ENCODE measurements at places on chromosomes 1 and 21.
A peak's percentile ranks its signal among the peaks of the same experiment; 100 is the strongest.

- no peak for DNase-seq
Observed at GRCh38 chr1:209688746-209689234, 13.6 kb downstream of the G0S2 start.

- no peak for DNase-seq
Observed at GRCh38 chr1:231121533-231121932, 40.3 kb upstream of the TRIM67 start.

GRCh38 chr1:246801241-246802020 is 77.2 kb downstream of the SCCPDH start:
- peak; percentile 35 for DNase-seq

DNA sequence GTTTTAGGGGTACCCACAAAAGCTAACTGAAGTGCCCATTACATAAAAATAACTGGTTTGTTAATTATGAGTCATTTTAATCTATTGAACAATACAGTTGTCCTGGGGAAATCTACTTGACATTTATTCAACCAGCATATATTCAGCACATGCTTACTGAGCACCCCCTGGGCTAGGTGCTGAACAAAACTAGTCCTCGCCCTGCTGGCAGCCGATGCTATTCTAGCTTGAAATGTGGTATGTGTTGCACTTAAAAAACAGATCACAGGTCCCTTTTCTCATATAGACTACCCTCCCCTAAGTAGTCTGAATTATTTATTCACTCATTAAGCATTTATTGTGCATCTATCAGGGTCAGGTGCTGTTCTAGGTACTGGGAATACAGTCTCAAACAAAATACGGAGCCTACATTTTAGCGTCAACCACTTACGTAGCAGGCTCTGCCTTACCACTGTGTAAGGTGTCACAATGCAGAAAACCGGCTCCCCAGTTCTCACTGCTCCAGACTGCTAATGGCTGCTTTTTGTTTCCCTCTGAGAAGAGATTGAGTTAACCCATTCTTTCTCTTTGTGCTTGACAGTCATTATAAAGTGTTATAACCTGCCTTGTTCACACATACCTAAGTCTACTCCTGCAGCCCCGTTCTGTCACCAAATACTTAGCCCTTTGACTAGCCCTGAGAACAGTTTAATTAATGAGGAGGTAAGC is 57.1 kb downstream of the ADCY10 start:
- no peak for DNase-seq

GRCh38 chr21:44594406-44594916 is 2.2 kb upstream of the KRTAP10-6 start:
- DNase-seq: no peak

DNA sequence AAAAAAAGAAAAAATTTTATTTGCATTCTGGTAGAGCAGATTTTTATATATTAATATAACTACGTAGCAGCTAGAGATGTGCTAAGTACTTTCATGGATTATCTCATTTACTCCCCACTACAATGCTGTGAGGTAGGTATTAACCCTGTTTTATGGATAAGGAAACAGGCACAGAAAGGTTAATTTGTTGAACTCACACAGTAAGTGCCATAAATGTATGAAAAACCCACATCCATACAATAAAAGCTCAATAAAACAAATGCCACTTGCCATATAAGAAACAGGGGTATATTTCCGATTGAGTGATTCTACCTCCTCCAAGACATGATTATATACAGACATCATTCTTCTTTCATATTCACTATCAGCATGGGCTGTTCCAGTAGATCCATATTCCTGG is 83.1 kb downstream of the INTS7 start:
- DNase-seq: no peak

DNA sequence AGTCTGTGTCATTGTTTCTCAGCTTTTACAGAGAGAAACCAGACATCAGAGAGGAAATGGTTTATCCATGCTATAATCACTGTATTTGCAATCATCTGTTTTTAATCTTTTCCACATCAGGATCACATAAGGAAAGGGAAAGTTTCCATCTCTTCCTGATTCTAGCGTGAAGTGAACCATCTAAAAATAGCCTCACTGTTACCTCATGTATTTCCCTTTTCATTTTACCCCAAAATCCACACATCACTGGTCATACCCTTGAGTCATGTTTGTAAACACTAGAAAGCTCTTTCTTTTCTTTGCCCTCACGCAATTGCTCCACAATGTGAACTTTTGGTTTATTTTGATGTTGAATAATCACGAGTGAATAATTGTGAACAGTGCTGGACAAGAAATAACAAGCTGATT is 146.0 kb downstream of the PLA2G4A start:
- peak; percentile 74 for DNase-seq

GRCh38 chr1:216887032-216887431 is 163.8 kb upstream of the ESRRG start:
- DNase-seq: no peak

DNA sequence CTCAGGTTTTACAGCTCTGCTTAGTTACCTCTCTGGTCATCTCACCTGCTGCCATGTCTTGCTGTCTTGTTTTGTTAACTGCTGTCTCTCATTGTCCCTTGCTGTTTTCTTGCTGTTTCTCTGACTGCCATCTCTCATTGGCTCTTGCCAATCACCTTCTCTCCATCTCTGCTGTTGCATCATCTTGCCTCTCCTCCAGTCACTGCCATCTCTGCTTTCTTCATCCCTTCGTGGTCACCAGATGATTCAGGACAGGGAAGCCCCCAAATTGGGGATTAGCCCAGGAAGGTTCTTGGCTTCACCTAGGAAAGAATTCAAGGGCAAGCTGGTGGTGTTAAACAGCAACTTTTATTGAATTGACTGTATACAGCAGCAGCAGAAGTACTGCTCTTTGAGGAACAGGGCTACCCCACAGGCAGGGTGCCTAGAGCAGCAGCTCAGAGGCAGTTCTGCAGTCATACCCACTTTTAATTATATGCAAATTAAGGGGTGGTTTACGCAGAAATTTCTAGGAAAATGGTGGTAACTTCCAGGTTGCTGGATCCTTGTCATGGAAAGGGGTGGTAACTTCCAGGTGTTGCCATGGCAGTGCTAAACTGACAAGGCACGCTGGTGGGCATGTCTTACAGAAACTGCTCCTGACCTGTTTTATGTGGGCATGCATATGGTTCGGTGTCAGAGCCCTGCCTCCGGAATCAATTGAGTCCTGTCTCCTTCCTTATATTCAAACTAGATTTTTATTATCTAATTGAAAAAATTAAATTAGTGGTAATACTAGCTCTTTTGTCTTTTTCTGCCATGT is 33.4 kb downstream of the SUCO start:
- DNase-seq: no peak

DNA sequence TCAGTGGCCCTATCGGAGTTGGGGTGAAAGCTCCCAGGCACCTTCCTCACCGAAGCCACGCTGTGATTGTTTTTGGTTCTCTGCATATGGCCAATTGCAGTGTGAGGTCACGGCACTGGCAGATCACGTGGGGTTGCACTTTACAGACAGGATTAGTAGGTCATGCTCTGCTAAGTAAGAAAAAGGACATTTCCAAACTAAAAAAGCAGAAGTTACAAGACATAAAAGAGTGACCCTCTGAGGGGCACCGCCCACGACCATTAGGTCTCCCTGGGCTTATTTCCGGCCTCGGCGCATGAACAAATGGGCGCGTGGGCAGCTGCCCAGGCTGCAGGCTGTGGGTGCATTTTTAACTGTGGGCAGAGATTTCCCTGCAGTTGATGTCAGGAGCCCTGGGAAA is 2.0 kb downstream of the CAPN9 start:
- no peak for DNase-seq

DNA sequence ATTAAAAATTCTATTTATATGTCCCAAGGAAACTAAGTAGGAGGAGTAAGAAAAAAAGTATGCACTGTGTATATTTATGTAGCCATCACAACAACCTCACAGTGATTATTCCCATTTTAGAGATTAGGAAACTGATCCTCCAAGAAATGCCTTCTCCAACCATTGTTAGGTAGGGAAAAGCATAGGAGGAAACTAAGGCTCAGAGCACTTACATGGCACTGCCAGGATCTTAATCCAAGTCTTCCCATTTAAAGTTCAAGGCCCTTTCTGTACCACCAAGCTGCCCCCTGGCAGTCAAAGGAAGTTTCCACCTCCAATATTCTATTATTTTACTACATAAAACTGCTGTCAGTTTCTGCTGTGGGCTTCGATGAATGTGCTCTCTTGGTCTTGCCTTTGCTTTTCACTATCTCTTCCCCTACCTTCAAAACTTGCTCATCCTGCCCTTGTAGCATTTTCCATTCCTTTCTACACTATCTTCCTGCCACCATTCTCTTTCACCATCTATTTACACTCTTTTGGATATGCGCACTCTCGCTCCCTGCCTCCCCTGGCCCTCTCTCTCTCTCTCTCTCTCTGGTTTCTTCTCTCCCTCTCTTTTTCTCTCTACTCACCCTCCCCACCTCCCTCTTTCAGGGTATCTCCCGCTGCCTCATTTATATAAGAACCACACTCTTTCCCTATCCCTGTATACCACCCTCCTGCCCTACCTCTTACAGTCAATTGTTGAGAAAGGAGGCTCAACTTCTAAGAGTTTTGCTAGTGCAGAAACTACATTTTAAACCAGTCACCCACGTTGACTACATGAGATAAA is 34.0 kb downstream of the PUM1 start:
- DNase-seq: no peak

GRCh38 chr1:173421286-173421685 is 55.8 kb upstream of the PRDX6 start:
- no peak for DNase-seq

DNA sequence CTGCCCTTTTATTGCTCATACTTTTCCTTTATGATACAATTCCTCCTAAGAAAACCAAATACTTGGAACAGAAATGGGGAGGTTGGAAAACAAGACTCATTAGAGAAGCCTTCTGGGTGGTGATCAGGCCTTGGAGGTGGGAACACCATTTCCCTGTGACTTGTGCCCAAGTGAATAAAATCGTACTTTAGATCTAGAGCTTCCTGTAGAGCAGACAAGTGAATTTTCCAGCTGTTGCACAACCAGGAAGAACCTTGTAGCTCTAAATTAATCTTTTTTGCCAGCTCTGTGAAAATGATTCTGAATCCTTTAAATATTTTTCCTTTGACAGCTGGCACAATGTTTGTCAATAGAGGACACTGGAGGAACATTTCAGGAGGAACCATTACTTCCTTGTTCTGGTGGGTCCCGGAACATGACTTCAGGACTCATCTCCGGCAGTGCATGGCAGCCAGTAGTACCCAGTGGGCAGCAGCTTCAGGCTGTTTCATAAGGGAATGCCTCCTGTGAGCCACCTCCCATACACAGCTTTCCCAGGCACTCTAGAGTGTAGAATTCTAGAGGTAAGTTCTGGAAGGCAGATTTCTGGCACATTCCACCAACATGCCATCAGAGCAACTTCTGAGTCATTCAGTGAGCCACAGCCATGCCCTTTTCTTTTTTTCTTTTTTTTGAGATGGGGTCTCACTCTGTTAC is 5.5 kb upstream of the SNAPIN start:
- DNase-seq: no peak

GRCh38 chr1:31970873-31971272 is 32.7 kb upstream of the PTP4A2 start:
- DNase-seq: no peak

DNA sequence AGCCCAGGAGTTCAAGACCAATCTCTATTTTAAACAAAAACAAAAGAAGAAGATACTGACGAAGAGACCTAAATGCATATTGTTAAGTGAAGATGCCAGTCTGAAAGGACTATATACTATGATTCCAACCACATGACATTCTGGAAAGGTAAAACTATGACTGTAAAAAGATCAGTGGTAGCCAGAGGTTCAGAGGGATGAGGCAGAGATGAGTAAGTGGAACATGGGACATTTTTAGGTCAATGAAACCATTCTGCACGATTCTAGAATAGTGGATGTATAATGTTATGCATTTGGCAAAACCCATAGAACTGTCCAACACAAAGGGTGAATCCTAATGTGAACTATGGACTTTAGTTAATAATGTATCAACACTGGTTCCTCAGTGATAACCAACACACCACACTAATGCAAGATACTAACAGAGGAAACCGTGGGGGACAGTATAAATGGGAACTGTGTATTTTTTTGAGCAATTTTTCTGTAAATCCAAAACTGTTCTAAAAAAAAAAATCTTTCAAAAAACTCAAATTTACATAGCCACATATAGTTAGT is 8.2 kb downstream of the RC3H1 start:
- DNase-seq: no peak

DNA sequence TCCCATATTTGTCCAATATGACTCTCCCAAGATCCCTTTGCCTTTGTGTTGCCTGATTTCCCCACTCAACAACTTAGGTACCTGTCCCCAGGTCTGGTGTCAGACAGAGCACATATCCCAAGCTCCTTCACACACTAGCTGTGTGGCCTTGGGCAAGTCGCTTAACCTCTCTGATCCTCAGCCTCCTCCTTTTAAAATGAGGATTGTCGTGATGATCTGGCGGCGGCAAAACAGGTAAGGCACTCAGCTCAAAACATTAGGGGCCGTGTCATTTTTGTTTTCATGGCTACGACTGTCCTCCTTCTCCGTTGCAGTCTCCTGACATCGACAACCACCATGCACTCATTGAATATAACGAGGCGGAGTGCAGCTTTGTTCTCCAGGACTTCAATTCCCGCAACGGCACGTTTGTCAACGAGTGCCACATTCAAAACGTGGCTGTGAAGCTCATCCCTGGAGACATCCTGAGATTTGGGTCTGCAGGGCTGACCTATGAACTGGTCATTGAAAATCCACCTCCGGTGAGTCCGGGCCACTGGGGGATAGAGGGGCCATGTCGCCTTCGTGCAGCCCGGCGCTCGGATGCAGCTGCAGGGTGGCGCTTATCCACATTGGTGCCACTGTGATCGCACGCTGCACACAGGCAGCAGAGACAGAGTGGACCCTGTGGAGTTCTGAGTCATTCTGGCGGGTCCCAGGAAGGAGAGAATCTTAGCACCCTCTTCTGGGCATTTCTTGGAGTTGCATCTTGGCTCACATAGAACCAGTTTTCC is 25.2 kb downstream of the FHAD1 start:
- DNase-seq: no peak

DNA sequence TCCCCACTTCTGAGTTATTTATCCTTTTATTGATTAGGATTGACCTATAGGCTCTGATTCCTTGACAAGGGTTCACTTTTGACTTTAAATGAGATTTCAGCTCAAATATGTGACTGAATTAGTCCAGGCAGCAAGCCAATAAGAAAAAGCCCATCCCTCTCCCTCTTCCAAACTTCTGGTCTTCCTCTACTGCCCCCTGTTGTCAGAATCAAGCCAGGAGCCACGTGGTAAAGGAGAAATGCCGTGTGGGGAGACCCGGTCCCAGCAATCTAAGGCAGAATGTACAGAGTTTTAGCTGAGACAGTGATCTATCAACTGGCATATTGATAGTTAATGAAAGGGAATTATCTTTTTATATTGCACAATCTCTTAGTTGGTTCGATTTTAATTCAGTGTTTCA is 5.2 kb downstream of the ADAMTS5 start:
- DNase-seq: no peak
